Brain pericyte (primary cell): ENCODE measurements at places on chromosomes 13 and 19.

GRCh38 chr19:32258167-32258566, 87.2 kb upstream of the ZNF507 start:
- DNase-seq = no peak

- DNase-seq = no peak
Measured at GRCh38 chr13:60501236-60501635, 104.2 kb downstream of the TDRD3 start.

DNA sequence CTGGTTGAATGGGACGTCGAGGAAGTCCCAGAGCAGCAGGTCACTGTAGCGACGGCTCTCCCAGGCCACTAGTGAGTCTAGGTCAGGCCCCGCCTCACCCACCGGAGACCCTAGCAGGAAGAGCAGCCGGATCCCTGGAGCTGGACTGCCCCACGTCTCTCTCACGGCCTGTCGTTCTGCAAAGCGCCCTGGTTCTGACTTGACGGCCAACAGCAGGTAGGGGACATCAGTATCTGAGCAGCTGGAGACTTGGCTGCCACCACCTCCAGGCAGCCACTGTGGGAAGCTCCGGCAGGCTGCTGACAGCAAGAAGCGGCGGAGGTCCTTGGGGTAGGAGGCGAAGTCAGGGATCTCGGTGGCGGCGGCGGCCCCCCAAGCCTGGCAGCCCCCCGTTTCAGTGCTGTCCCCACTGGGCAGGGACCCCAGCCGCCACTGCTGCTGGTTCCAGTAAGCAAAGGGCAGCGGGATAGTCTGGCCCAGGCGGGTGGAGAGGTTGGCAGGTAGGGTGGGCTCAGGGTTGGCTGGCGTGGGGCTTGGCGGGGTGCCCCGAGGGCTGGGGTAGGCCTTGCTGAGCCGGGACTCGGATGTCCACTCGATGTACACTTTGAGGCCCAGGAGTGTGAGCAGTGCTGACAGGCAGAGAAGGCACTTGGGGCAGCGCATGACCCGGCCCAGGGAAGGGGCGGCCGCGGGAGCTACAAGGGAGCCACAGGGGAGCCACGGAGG, 895 bp downstream of the B3GNT8 start:
- DNase-seq = no peak

GRCh38 chr19:46710687-46711086, 6.2 kb downstream of the PRKD2 start:
- DNase-seq = no peak

- no peak for DNase-seq
Measured at GRCh38 chr13:112697756-112698655, 8.2 kb downstream of the ATP11A start.

DNA sequence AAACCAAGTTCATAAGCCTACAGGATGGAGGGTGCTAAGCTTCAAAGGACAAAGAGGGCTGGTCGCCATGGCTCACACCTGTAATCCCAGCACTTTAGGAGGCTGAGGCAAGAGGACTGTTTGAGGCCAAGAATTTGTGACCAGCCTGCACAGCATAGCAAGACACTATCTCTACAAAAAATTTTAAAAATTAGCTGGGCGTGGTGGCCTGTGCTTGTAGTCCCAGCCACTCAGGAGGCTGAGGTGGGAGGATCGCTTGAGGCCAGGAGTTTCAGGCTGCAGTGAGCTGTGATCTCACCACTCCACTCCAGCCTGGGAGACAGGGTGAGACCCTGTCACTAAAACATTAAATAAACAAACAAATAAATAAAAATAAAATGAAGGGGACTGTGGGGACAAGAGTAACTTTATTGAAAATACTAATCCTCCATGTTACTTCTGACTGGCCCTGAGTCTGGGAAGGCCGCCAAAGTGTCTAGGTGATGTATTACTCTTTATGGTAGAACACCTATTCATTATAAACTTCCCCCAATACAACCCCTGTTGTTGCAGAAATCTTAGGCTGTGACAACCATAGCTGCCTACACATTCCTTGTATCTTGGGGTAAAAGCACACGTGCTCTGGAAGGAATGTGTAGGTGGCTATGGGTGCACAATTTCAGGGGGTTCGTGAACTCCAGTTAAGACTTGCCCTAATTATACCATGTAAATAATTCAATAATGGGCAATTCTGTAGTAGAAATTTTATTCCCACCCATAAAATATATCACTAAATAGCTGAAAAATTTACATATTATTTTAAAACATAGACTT, 14.6 kb upstream of the URAD start:
- no peak for DNase-seq

DNA sequence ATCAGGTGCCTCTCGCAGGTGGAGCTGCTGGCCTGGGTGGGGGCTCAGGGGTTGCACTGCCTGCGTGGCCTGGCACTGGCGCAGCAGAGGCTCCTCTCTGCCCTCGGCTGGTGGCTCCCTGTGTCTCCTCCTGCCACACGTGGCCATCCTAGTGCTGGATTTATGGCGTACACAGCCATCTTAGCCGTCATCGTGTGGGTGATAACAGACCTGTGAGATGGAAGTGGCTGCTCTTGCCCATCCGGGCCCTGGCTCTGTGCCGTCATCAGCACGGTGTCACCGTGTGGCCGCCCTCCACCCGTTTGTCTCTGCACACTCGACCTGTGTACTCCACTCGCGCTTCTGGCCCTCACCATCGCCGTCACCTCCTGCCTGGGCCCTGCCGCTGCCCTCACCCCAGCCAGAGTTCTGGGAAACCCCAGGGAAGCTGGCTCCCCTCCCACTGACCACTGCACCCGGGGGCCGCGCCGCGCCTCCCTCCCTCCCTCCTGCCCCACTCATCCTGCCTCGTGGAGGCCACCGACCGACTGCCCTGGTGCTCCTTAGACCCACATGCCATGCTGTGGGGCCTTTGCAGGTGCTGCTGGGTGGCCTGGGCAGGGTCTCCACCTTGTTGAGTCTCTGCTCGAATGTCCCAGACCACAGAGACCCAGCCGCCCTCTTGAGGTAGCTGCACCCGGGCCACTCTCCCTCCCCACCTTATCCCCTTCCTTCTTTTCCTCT, 29.5 kb downstream of the TMEM255B start:
- no peak for DNase-seq

DNA sequence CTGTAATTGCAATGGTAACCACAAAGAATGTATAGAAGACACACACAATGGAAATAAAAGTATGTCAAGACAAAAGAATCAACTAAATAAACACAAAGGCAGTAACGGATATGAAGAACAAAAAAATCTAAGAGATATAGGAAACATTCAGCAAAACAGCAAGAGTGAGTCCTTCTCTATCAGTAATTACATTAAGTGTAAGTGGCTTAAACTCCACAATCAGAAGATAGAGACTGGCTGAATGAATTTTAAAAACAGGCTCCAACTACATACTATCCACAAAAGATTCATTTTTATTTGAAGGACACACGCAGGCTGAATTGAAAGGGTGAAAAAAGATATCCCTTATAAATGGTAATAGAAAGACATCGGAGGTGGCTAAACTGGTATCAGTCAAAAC, 19.5 kb downstream of the ZNF616 start:
- DNase-seq = no peak
